ENCODE measurements at places on chromosomes 7 and 10.

- no peak for DNase-seq
Measured at GRCh38 chr10:117071286-117072050, 66.5 kb upstream of the SHTN1 start.

DNA sequence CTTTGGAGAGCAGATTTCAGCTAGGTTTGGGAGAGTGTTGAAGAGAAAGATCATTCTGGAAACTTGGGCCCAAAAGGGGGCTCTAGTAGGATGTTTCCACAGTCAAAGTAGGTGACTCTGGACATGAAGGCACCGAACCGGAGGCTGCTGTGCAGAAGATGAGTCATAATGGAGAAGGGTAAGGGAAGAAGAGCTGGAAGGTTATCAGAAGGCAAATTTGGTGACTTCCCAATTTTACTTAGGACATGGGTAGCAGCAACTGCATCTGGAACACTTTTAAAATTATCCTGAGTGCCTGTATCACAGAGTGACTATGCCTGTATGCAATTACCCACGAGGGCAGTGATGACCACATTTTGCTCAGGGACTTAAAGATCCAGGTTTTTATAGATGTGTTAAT lies 38.8 kb downstream of the PIK3AP1 start:
- DNase-seq: no peak

- DNase-seq: no peak
Measured at GRCh38 chr10:79926037-79926436, 22.9 kb downstream of the SFTPD start.

- DNase-seq: no peak
Measured at GRCh38 chr7:8601121-8601520, 167.7 kb downstream of the NXPH1 start.

GRCh38 chr7:34430456-34430855 lies 227.6 kb upstream of the NPSR1 start:
- DNase-seq: no peak

DNA sequence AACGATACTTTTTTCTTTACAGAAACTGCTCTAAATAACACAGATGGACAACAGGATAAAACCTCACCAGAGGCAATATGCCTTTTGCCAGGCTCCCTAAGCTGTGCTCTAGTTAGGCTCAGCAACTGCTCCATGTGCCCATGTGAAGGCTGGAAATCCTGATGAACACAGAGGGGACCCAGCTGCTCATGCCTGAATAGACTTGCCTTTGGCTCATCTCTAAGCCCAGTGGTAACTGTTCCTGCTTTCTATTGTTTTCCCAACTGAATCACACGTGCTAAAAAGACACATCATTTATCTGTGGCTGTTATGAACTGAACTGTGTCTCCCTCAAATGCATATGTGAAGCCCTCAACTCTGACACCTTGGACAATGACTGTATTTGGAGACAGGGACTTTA lies 110.4 kb downstream of the RNF216 start:
- DNase-seq: no peak

- DNase-seq: no peak
Measured at GRCh38 chr7:10483671-10484070, 490.0 kb upstream of the PHF14 start.

GRCh38 chr10:78688901-78689583 lies 379.7 kb upstream of the ZMIZ1 start:
- no peak for DNase-seq

GRCh38 chr7:143385891-143386781 lies 5.0 kb downstream of the ZYX start:
- DNase-seq: peak; percentile 36

DNA sequence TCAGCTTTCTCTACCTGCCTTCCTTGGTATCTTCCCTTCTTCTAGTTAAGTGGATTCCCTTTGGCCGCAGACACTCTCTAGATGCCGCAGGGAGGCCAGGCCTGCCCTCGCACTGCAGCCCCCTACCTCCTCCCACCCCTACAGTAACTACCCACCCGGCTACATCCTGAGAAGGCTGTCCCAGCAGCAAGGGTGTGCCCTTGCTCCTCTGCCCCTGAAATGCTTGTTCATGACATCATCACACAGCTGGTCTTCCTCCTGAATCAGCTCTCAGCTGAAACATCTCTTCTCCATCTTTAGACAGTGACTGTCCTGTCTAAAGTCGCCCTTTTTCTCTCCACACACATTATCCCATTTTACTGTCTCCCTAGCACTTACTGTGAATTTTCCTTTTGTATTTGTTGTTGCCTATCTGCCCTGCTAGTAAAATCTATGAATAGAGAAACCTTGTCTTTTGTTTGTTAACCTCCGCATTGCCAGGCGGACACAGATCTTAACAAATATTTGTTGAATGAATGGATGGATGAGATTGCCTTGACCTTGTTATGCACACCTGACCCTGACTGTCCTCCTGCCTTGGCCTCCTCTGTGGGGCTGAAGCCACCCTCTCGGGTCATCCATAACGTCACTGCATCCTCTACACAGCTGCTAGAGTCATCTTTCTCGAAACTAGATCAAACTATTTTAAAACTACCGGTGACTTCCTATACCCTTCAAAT lies 108.9 kb upstream of the GATA3 start:
- no peak for DNase-seq

- no peak for DNase-seq
Measured at GRCh38 chr10:16049050-16049449, 188.7 kb upstream of the MINDY3 start.

DNA sequence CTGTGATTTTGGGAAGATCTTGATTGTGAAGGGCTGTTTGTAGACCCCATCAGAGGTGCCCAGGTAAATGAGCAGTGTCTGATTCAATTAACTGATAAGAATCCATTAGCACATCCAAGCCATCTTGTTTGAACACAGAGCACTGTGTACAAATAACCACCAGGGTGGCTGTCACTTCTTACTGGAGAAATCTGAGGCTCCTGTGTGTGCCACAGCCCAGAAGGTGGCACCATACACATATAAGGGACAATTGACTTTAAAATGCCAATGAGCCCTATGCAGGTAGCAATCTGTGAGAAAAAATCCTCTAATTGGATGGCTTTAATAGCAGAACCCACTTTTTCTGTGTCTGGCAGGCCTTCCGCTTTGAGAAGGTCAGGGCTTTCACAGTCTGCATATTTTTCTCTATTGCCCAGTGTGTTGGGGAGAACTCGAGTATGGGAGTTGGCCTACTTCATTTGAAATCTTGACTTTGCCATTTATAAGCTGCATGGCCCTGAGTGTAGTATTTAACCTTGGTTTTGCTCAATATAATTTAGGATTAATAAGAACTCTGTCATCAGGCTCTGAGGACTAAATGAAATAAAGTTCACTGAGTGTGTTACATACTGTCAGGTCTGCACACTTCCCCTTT lies 517.4 kb downstream of the CCSER2 start:
- no peak for DNase-seq

GRCh38 chr10:22619101-22619500 lies 95.3 kb downstream of the PIP4K2A start:
- no peak for DNase-seq

DNA sequence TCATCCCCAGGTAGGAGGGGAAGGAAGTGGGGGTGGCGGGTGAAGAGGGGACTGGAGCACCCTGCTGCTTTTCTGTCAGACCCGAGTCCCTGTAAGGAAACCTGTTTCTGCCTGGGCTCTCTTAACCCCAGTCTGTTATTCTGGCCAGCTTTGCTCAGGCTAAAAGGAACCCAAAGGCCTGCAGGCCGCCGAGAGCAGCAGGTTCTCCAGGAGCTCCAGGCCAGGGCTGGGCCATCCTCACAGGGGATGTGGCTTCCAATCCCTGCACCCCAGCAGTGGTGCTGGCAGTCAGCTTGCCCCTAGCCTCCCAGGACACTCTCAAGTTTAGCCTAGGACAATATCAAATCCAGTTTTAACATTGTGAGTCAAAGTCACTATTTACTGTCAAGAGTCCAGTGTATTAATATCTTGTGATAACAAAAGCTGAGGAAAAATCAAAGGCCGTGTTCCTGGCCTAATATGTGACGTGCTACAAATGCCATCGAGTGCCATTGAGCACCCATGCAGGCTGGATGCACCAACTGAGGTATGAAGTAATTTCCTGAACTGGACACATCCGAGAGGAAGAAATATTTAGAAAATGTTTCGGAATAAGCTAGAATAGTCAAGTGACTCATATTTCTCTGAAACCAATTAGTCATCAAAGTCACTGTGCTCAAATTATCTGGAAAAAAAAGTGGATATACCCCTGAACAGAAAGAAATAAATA lies 7.0 kb downstream of the PKD1L1 start:
- DNase-seq: no peak

DNA sequence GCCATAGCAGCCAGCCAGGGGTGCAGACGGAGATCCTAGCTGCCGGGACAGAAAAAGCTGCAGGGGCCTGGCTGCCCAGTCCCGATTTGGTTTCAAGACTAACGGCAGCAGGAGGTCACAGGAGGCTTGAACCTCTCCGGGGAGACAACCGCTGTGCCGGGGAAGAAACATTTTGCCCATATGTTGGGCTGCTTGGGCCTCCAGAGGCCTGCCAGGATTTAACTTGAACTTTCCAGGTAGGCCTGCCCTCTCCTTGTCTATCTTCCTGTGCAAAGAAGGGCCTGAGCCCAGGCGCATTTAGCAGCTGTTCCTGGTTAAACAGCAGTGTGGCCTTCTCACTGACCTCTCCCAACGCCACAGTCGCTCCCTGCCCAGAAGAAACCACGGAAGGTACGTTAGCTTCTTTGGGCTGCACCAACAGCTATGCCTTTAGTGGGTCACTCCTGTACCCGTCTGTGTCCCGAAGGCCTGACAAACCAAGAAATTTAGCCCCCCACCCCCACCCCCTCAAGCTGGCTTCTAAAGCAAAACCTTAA lies 17.1 kb upstream of the PTF1A start:
- DNase-seq: no peak

DNA sequence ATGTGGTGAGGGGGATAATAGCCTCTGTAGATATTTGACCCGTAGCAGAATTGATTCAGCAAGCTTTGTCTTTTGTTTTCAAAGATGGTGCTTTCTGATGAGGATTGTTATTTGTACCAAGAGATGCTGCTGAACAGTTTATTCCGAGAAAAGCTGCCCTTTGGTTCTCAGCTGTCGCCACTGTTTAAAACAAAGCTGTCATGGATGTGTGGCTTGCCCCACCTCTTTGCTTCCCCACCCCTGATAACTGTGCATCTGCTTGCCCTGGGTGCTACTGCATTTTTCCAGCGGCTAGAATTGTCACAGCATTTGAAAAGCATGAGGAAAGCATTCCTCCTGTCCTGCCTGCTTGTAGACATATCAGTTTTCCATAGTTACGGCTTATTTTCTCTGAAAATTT lies 226.9 kb upstream of the CSTF2T start:
- no peak for DNase-seq

DNA sequence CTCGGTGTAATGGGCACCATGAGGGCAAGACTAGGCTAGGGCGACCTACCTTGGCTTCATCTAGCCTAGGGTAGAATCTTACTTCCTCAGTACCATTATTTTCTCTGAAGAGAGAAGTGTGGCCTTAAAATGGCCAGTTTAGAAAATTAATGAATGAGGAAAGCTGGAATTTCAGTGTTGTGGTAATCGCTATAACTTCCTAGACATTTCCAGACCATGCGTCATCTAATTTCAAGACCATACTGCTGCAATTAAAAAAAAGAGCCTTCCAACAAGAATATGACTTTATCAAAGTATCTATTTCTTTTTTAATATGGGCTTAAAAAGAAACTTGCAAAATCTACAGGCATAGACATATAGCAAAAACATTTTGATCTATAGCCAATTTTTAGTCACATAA lies 68.5 kb downstream of the CPVL start:
- no peak for DNase-seq

DNA sequence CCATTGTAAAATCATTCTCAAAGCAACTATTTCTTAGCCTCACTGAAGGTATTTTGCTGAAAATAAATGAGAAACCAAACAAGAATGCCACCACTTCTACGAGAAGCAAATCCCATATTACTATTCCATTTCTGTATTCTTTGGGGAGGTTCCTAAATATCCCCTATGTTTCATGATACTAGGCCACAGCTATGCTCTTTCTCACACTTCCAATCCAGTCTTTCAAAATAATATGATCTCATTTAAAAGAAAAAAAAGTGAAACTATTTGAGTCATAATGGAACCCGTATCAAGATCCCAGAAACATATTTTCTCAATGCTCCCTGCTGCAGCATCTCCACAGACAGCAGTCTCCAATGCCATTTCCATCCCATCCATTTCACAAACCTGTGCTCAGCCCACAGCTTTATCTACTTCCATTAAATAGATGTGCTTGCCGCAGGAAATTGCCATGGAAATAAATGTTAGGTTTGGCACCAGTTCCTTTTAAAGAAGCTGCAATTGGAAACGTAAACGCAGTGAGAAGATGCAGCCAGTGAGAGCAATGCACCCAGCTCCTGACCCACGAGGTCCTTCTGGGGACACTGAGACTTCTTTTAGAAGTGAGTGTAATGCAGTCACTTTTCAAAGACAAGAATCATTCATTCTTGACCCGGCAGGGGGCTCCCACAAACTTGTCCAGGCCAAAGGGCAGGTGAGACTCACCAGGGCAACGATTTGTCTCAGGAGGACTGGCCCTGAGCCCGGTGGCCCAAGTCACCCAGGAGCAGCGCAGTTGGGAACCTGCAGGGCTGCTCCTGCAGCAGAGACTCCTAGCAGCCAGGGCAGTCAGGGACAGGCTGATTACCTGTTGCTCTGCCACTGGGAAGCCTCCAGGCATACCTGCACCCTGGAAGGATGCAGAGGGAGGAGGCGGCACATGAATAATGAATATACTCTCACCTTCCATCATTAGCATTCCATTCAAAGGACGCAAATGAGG lies 99.6 kb downstream of the C10orf90 start:
- no peak for DNase-seq

DNA sequence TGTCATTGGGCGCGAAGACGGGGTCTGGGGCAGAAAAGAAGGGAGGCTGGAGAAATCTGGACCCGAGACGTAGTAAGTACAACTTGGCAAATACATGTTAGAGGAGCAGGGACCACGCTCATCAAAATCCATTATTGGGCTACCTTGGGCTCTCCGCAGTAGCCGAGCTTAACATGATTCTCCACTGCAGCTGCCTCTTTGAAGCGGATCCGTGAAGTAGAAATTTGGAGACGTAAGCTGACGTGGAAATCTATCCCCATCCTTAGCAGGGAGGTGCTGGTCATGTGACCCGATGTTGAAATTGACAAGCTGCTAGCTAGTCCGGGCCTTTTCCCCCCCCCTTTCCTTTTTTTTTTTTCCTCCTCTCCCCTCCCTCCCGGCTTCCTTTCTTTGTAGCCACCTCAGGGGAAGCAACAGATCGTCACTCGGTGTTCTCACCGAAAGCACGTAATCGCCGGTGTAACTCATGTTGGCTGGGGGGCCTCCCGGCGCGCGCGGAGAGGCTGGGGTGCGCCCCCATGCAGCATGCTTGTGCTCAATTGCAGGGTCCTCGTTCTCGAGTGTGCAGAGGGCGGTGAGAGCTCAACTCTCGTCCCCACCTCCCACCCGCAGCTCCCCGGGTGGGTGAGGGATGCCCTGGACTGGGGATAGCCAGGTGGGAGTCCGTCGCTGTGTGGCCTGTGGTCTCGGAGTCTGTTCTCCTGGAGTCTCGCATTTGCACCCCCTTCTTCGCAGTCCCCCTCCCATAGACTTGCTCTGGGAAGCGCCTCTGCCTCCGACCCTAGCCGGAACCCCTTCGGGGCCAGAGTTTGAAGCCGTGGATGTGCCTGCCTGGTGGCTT lies at the start of gene HOXA11:
Gene HOXA11, minus strand, starts transcription at position 220 of the 841 bp plus-strand sequence. Its CDS starts 88 bp downstream, at position 132.
- DNase-seq: no peak

Measured in naive thymus-derived CD4-positive, alpha-beta T cell (primary cell).